ENCODE measurements at places on chromosomes 16 and 17.

DNA sequence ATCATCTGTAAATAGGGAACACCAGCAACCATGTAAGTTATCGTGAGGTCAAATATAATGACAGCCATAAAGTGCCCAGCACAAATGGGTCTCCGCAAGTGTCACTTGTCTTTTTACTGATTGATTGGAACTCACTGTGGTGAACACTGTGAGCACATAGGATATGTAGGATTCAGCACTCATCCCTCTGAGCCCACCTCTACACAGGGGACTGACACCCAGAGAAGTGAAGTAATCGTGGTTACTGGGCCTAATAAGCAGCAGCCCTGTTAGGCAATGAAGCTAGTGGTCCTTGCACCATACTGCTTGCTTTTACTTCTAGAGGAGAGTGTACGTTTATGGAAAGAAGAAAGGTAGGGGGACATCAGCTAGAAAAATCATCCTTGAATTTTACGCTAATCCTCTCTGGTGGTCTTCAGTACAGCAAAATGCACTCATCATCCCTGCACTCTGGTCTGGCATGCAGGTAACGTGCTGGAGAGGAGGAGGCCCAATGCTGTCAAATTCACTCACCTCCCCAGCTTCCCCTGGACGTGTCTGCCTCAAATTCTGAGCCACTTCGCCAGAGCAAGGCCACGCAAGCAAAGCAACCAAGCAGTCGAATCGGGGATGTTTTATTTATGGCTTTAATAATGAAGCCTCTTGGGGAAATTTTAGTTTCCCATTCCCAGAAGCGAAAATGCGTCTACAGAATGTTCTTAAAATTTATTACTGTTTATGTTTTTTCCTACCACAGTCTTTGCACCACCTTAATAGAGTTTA lies 74.7 kb downstream of the YPEL2 start:
- DNase-seq: no peak

DNA sequence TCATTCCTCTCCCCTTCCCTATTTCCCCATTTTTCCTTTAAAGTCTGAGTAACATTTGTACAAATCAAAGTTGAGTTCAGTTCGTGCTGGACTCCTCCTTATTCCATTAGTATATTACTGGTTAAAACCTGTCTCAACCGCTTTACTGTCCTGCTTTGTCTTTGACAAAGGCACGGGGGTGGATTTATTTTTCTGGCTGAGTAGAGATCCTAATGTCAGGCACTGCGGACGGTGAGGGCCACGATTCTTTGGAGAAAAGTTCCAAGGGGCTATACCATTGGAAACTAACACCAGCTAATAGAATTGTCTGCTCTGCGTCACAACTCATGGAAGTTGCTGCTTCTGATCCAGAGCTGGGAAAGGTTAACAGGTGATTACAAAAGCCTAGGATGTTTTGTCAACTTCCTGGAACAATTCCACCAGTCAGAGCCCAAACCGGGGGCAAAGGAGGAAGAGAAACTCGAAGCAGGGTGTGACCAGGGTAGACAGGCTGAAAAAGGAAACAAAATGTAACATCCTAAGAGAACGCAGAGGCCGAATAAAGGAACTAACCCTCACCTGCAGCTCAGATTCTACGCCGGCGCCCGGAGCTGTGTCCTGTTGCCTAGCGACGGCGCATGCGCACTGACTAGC lies 12.4 kb downstream of the TAT start:
- no peak for DNase-seq

DNA sequence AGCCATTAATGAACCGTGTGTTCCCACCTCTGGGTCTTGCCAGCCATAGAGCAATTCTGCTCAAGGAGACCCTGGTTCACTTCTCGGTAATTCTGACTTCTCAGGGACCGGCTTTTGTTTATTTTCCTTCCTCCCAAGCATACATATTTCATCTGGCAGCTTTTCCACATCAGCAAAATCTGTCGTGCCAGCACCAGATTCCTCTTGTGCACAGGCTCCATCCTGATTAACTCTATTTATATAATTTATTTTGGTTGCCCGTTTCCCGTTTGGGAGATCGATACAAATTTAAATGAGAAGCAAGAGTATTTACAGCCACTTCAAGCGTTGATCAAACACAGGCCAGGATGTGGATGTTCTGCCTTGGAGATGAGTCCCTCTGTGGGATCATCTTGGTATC lies 161.9 kb upstream of the XYLT1 start:
- DNase-seq: no peak

- DNase-seq: no peak
Observed at GRCh38 chr17:44004761-44005526, 522 bp downstream of the NAGS start.

GRCh38 chr16:1221628-1222552 lies 3.2 kb downstream of the TPSG1 start:
- no peak for DNase-seq

DNA sequence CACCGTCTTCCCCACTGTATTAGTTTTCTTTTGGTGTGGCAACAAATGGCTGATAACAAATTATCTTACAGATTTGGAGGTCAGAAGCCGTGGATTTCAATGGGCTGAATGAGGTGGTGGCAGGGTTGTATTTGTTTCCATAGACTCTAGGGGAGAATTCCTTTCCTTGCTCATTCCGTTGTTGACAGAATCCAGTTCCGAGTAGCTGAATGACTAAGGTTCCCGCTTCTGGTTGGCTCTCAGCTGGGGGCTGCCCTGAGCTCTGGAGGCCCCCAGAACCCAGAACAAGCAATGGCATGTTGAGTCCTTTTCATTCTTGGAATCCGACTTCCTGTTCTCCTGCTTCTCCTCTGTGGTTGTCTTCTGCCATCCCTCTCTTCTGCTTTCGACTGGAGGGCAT lies 280.4 kb downstream of the SNX29 start:
- no peak for DNase-seq

DNA sequence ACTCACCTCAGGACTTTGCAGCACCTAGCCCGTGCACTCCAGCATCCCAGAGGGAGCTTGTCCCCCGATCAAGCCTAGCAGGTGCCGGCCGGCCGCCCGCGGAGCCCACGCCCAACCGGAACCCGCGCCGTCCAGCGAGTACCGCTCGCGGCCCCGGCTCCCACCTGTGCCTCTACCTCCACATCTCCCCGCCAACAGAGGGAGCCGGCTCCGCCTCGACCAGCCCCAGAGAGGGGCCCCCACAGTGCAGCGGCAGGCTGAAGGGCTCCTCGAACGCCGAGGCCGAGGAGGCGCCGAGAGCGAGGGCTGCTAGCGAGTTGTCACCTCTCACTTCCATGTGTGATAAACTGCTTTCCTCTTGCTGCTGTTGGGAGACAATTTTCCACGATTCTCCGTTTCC lies 41.1 kb upstream of the DHRS7B start:
- DNase-seq: no peak

- no peak for DNase-seq
Observed at GRCh38 chr16:84949772-84950436, 61.4 kb downstream of the ZDHHC7 start.

- DNase-seq: no peak
Observed at GRCh38 chr16:28910086-28911031, 14.7 kb downstream of the RABEP2 start.

DNA sequence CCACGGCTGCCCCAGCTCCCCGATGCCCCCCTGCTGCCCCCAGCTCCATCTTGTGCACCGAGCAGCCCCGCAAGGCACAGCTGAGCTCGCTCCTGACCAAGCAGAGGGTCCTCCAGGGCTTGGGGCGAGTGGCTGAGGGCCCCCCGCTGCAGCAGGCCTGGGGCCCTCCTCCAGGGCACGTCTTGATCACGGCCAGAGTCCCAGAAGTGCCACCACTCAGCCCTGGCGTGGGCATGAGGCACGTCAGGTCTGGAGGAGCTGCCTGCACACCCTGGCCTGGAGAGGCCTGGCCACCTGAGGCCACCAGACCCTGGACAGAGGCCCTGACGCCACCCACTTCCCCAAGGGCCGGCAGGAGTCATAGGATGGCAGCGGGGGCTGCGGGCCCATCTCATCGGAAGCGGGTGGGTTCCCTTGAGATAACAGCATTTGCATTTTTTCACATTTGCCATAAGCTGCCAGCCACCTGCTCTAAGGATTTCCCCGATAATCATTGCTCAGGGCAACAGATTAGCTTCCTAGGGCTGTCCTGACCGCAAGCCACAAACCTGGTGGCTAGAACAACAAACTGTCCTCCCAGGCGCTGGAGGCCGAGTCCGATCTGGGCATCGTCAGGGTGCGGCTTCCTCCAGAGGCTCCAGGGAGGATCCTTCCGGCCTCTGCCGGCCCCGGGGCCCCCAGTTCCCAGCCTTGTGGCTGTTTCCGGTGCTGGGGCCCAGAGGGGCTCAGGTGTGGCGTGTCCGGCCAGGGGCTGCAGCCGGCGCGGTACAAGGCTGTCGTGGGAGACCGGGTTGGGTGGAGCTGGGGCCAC lies 23.9 kb upstream of the C1QTNF8 start:
- DNase-seq: no peak

GRCh38 chr16:69201787-69202186 lies 14.8 kb downstream of the SNTB2 start:
- no peak for DNase-seq

GRCh38 chr16:28324887-28325279 lies 32.6 kb downstream of the SBK1 start:
- DNase-seq: no peak

DNA sequence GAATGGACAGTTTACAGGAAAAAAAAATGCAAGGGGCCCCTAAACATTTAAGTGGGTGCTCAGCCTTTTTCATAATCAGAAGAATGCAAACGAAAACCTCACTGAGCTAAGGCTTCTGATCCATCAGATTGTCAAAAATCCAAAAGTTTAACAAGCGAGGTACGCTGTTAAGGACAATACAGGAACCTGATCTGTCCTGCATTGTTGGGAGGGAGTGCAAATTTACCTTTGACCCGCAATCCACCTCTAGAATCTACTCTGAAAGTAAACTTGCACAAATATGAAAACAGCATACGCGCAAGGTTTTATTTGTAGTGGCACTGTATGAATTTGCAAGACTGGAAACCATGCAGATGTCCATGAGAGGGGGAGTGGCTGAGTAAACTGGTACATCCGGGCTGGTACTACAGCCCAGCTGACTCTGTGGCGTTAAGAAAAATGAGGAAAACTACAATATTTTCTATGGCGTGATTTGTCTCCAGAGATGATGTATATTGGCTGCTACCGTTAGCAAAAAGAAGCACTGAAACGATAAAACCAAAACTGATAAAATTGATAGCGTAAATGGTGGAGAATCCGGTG lies 28.8 kb upstream of the ST6GALNAC1 start:
- DNase-seq: no peak

DNA sequence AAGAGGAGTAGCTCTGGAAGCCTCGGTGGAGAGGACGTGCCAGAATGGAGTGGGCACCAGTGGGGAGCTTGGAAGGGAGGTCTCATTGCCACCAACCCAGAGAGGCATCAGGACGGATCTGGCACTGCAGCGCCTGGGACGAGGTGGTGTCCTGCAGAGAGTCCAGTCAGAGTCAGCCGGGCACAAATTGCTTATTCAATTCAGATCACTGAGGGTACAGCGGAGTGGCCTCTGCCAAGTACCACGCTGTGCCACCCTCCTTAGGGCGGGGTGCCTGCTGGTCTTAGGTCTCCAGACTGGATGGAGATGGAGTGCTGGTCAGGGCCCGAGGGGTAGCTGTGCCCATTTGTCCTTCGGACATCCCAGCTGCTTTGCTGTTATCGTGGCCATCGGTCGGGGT lies 18.9 kb upstream of the SPPL2C start:
- no peak for DNase-seq

GRCh38 chr17:76982408-76983074 lies 114.3 kb downstream of the MGAT5B start:
- no peak for DNase-seq

DNA sequence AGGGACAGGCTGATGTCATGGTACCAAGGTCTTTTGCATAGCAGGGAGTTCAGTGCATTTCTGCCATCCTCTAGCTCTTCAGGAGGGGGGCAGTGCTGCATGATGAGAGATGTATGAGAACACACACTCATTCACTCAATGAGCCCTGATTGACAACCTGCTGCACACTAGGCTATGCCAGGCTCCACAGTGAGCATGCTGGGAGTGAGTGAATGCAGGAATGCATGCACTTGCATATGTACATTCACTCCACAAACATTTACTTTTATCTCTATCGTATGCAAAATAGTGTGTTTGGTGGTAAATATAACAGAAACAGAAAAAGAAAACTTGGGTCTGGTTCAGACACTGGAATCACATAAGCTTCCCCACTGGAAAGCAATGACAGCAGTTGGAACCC lies 374.1 kb upstream of the C16orf82 start:
- no peak for DNase-seq

- DNase-seq: no peak
Observed at GRCh38 chr16:8204769-8205168, 385.5 kb downstream of the TMEM114 start.
